Muscle of leg (tissue), 16 donors: ENCODE measurements at places on chromosomes 3 and 15.
A peak's percentile ranks its signal among the peaks of the same experiment; 100 is the strongest.

DNA sequence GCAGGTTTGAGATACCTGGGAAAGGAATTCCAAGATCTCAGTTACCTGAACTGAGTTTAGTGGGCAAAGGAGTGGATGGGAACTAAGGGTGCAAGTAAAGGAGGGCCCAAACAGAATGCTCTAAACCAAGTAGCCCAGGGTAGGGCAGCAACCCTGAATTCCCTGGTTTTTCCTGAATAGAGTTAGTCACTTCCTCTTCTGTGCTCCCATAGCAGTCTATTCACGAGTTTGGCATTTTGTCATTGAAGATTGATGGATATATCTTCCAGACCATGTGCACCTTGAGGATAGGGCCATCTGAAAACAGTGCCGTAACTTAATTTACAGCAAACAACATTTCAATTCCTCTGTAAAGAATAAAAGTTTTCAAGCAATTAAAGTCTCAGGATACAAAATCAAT lies 18.5 kb upstream of the PTX3 start:
- no peaks in the 10 kb centered on the region for H3K4me1 ChIP-seq
- H3K27ac ChIP-seq = no peak overlapping the region
- H3K27me3 ChIP-seq = no peaks in the 10 kb centered on the region
- H3K4me3 ChIP-seq = no peak overlapping the region
- no peaks in the 10 kb centered on the region for H3K36me3 ChIP-seq

- no peaks in the 10 kb centered on the region for H3K27me3 ChIP-seq
- peak; percentile 68 for DNase-seq
- peaks cover 14% of the 10 kb centered on the region for H3K36me3 ChIP-seq
- H3K4me3 ChIP-seq = peak overlapping the region; percentile 98
Measured at GRCh38 chr15:44662478-44663409, 718 bp downstream of the SPG11 start.

GRCh38 chr3:18027161-18027939 lies 284.9 kb upstream of the TBC1D5 start:
- no peak overlapping the region for H3K4me3 ChIP-seq
- no peaks in the 10 kb centered on the region for H3K36me3 ChIP-seq
- no peaks in the 10 kb centered on the region for H3K27me3 ChIP-seq
- H3K4me1 ChIP-seq = no peaks in the 10 kb centered on the region
- no peak overlapping the region for H3K27ac ChIP-seq
- DNase-seq = peak; percentile 7

DNA sequence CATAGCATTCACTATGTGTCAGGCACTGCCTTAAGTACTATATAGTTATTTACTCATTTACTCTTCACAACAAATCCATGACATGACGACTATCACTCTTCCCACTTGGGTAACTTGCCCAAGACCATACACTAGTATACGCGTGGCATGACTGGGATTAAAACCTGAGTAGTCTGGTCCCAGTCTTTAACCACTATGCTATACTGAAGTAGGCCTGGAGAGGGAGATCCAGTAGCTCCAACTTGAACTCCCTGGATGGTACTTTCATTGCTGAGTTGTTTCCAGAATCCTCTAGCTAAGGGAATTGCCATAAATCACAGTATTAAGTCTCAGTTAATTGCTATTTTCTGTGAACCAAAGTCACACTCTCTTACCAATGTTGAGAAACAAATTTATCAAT lies 116.2 kb upstream of the LSAMP start:
- DNase-seq = no peak
- no peak overlapping the region for H3K27ac ChIP-seq
- H3K27me3 ChIP-seq = no peaks in the 10 kb centered on the region
- H3K36me3 ChIP-seq = no peaks in the 10 kb centered on the region

DNA sequence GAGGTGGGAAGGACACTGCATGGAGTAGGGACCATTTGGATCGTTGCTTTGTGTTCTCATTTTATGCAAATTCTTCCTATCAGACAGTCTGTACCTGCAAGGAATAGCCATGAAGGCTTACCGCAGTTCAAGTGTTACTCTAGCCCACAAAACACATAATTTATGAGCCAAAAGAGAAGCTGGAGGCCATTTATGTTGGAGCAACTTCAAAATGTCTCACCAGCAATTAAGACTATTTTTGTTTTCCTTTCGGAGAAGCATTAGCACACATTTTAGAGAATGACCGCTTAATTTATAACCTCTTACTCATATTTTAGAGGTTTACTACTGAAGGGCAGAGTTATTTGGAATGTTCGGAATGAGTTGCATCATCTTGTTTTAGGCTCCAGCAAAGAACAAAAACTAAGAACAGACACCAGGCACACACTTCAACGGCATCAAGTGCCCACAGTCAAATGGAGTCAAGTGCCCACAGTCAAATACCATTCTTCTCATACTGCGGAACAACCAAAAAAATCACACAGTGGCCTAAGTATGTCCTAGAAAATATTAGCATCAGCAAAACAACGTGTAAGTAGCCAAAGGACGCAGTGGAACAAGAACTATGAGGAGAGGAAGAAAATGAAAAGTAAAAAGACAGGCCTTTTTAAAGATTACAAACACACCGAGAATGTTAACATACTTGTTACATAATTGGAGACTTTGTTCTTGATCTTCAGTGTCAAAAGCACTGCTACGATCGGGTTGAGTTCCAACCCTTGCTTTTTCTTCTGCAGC lies 17.5 kb upstream of the GOLGA8J start:
- no peaks in the 10 kb centered on the region for H3K36me3 ChIP-seq
- no peaks in the 10 kb centered on the region for H3K4me1 ChIP-seq
- peak; percentile 18 for DNase-seq
- no peak overlapping the region for H3K4me3 ChIP-seq
- no peak overlapping the region for H3K27ac ChIP-seq

- H3K4me1 ChIP-seq = peaks cover 7% of the 10 kb centered on the region
- H3K27ac ChIP-seq = peak overlapping the region; percentile 99
- peak overlapping the region; percentile 68 for H3K4me3 ChIP-seq
- H3K36me3 ChIP-seq = no peaks in the 10 kb centered on the region
- no peak for DNase-seq
Measured at GRCh38 chr3:128681369-128681829, 30.8 kb upstream of the RPN1 start.

DNA sequence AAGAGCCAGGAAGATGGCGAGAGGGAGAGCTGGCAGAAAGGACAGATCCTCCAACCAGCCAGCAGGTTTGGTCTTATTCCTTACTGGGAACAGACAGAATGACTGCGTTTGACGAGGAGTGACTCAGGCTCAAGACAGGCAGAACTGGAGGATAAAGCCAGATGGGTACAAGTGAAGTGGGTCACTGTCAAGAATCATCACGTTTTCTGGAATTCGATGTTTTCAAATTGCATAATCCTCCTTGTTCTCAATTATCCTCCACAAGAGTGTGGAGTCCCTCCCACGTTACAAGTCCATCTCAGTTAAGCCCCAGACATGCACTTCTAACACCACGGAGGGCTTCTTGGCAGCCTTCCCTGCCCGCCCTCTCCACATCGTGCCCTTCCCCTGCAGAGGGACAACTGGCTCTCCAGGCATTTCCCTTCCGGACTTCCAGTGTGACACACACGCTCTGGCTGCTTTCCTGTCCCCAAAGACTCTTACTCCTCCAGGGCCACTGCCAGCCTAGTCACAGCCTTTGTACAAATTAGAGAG lies 183.1 kb downstream of the CHST2 start:
- DNase-seq = peak; percentile 67
- H3K4me1 ChIP-seq = peaks cover 11% of the 10 kb centered on the region
- H3K27me3 ChIP-seq = no peaks in the 10 kb centered on the region
- H3K27ac ChIP-seq = peak overlapping the region; percentile 25
- H3K36me3 ChIP-seq = no peaks in the 10 kb centered on the region

DNA sequence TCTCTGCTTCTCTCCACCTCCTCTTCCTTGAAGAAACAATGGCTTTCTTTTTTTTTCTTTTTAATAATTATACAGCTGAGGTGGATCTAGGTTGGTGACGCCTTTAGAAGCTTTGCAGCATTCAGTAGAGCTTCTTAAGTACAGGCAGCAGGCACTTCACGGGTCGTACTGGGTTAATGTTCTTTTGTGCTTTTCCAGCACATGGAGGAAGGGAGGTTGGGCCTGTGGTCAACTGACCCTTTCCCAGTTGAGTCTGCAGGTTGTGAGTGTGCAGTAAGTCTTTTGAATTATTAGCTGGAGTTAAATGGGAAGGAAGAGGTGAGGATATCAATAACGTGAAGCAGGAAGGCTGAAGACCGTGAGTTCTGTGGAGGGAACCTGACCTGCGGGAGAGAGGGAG lies 7.0 kb downstream of the TRAK1 start:
- peaks cover 46% of the 10 kb centered on the region for H3K4me1 ChIP-seq
- H3K27me3 ChIP-seq = no peaks in the 10 kb centered on the region
- H3K36me3 ChIP-seq = peaks cover 9% of the 10 kb centered on the region
- H3K27ac ChIP-seq = peak overlapping the region; percentile 9

DNA sequence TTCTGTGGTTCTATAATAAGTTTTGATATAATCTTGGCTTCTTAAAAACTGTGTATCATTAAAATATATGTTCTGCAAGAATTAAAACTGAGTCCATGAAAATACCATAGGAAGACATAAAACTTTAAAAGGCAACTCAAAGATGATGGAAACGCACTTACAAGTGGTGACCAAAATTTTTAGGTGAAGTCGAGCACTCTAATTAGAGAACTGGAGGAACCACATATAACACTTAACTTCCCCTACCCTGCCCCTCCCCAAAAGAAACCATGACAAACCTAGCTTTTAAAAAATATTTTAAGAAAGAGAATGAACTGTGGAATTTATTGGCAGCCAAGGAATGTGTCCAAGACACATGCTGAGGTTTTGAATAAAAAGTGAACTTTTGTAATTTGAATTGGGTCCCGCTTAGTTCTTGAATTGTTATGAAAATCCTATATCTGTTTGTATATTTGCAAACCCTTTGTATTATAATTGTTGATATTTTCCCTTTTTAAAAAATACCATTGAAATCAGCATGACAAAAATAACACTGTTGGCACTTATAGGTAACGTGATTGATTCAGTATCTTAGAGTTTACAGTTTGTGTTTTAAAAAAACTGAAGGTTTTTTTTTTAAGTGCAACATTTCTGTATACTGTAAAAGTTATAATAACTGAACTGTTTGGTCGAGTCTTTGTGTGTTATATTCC lies 7.7 kb downstream of the NR2F2 start:
- H3K4me1 ChIP-seq = peaks cover 30% of the 10 kb centered on the region
- H3K27me3 ChIP-seq = peaks cover 10% of the 10 kb centered on the region
- peak overlapping the region; percentile 97 for H3K27ac ChIP-seq
- H3K36me3 ChIP-seq = peaks cover 38% of the 10 kb centered on the region

- H3K27ac ChIP-seq = no peak overlapping the region
- no peaks in the 10 kb centered on the region for H3K27me3 ChIP-seq
- no peaks in the 10 kb centered on the region for H3K36me3 ChIP-seq
Measured at GRCh38 chr3:71689291-71689690, 35.9 kb downstream of the EIF4E3 start.

GRCh38 chr3:11459186-11459824 lies 184.4 kb downstream of the VGLL4 start:
- no peaks in the 10 kb centered on the region for H3K36me3 ChIP-seq
- peak overlapping the region; percentile 4 for H3K27ac ChIP-seq
- DNase-seq = peak; percentile 79
- no peaks in the 10 kb centered on the region for H3K27me3 ChIP-seq
- no peak overlapping the region for H3K4me3 ChIP-seq

DNA sequence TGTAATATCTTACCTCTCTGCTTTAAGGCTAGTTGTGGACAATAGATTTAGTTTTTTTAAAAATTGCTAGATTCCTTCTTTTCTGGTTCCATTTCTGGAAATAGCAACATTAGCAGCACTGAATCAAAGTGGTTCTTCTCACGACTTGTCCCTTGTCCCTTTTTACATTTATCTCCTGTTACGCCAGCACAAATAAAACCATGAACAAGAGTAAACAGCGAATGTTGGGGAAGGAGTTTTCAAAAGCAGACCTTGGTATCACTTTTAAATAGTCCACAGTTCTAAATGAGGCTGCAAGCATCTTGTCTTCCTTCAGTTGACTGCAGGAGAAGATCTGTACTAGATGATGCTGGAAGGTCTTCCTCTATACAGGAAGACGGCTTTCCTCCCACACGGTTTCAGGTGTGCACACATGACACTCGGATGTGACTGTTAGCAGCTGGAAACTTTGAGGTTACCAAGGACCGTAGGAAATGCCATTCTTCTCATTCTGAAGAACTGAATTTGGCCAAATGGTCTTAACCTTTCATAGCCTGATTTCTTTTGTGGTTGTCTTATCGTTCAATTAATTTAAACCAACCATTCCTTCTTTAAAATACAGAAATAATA lies 251.0 kb upstream of the ICE2 start:
- no peak overlapping the region for H3K4me3 ChIP-seq
- no peaks in the 10 kb centered on the region for H3K36me3 ChIP-seq
- no peak for DNase-seq
- H3K4me1 ChIP-seq = no peaks in the 10 kb centered on the region
- H3K27me3 ChIP-seq = no peaks in the 10 kb centered on the region

GRCh38 chr3:155283092-155284056 lies 10.1 kb downstream of the STRIT1 start:
- H3K27ac ChIP-seq = no peak overlapping the region
- DNase-seq = no peak
- no peaks in the 10 kb centered on the region for H3K27me3 ChIP-seq
- H3K36me3 ChIP-seq = no peaks in the 10 kb centered on the region
- no peak overlapping the region for H3K4me3 ChIP-seq

GRCh38 chr3:165854696-165855095 lies 17.5 kb upstream of the BCHE start:
- H3K27me3 ChIP-seq = no peaks in the 10 kb centered on the region
- no peaks in the 10 kb centered on the region for H3K4me1 ChIP-seq
- no peak overlapping the region for H3K4me3 ChIP-seq
- DNase-seq = no peak
- H3K36me3 ChIP-seq = no peaks in the 10 kb centered on the region

DNA sequence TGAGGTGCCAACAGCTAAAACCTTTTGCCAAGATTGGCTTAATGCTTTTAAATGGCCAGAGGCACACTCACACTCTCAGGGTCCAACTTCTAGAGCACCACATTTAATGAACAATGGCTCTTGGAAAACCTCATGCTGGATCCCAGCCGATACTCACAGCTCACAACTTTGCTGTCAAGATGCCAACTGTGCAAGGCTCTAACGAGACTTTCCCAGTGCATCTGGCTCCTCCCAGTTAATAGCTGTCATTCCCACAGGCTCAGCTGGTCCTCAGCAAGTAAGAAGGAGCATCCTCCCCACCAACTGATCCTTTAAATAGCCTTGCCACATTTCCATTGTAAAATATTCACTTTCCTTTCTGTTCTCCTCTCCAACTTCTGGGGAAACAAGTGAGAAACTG lies 20.3 kb upstream of the FRMD4B start:
- peaks cover 5% of the 10 kb centered on the region for H3K4me1 ChIP-seq
- no peaks in the 10 kb centered on the region for H3K36me3 ChIP-seq
- peak; percentile 74 for DNase-seq
- H3K27ac ChIP-seq = no peak overlapping the region
- no peak overlapping the region for H3K4me3 ChIP-seq

- no peaks in the 10 kb centered on the region for H3K4me1 ChIP-seq
- H3K27me3 ChIP-seq = no peaks in the 10 kb centered on the region
- no peak overlapping the region for H3K4me3 ChIP-seq
- no peaks in the 10 kb centered on the region for H3K36me3 ChIP-seq
- no peak for DNase-seq
Measured at GRCh38 chr3:111548092-111548491, 6.1 kb downstream of the CD96 start.
